ENCODE measurements at places on chromosomes 2 and 18. TPM values are rescaled to one million over a fixed set of nuclear protein-coding genes. Genes with fewer than 3 reads are reported as not detected.

- DNase-seq, result peak; percentile 80
Observed at GRCh38 chr18:79682894-79683625, 3.5 kb downstream of the CTDP1 start.

ZAP70 gene
- total RNA-seq, result 235 TPM

GRCh38 chr18:63144748-63145147 lies 174.8 kb downstream of the BCL2 start:
- DNase-seq, result no peak

GRCh38 chr18:29488617-29489016 lies 1311.7 kb upstream of the CDH2 start:
- DNase-seq, result no peak

DNA sequence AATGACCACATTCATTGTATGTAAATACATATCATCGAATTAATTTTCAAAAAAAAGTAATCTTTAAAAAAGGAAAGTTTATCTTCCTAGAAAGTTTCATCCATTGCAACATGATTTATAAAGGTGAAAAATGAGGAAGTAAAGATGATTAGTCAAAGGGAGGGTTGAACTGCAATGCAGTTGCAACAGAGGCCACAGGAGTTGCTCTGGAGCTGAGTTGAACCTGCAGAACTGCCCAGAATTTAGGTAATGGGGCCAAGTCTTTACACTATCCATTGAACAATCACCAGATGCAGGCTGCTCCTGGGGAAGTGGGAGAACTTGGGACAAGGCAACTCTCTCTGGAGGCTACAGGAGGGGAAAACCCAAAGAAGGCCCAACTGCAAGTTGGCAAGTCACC lies 390.7 kb downstream of the METTL4 start:
- no peak for DNase-seq

DNA sequence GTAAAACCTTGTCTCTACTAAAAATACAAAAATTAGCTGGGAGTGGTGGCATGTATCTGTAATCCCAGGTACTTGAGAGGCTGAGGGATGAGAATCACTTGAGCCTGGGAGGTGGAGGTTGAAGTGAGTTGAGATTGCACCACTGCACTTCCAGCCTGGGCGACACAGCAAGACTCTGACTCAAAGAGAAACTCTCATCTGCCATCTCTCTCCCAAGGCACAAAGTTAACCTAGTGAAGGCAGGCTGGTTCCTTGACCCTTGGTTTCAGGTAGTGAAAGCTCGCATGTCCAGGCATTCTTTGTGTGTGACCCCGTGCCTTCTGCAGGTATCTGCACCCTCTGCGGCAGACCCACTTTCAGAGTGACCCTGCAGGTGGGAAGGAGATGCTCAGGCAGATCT lies 100.0 kb downstream of the WDSUB1 start:
- no peak for DNase-seq

- DNase-seq, result no peak
Observed at GRCh38 chr2:59190518-59190917, 949.4 kb upstream of the FANCL start.

TFPI gene
- total RNA-seq, result 0.34 TPM

GRCh38 chr18:56233595-56233994 lies 404.8 kb downstream of the TXNL1 start:
- DNase-seq, result no peak

POTEI gene
- total RNA-seq, result not detected

FOXI3 gene
- total RNA-seq, result not detected

DNA sequence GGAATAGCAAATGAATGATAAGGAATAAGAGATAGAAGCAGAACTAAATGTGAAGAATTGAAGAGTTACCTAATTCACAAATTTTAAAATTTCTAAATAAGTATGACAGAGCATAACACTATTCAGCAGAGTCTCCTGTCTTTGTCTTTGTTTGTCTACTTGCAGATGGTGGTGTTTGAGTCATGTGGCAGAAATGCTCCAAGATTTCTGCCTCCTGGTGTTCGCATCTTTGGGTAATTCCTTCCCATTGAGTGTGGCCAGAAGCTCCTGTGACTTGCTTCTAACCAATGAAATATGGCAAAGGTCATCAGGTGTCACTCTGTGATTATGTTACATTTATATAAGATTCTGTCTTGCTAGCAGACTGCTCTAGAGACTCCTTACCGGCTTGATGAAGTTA lies 45.6 kb upstream of the GALNT3 start:
- DNase-seq, result no peak

Measured in activated naive CD4-positive, alpha-beta T cell treated with anti-CD3 and anti-CD28 coated beads, Interleukin-2, amount 50 U/mL, for 72 hours (primary cell).